Cardiac muscle cell (in vitro differentiated cells and primary cell): ENCODE measurements at places on chromosomes 4 and X. TPM values are rescaled to one million over a fixed set of nuclear protein-coding genes. Genes with fewer than 3 reads are reported as not detected.

GRCh38 chr4:7044137-7044930 is 1.2 kb downstream of the TADA2B start:
- peak; percentile 18 for DNase-seq

The NXF2B gene
- 0.23 TPM in 1 of 2 replicates, not detected in the other for polyA plus RNA-seq

The C4orf50 gene
- not detected in 2 replicates for polyA plus RNA-seq

GRCh38 chr4:95073646-95074045 is 315.9 kb downstream of the BMPR1B start:
- no peak for DNase-seq

The LEF1 gene
- polyA plus RNA-seq = 45.8 and 69.1 TPM in 2 replicates

GRCh38 chr4:79626101-79626500 is 218.1 kb upstream of the GK2 start:
- peak; percentile 16 for DNase-seq

- no peak for DNase-seq
Measured at GRCh38 chr4:19256823-19257222, 994.9 kb upstream of the SLIT2 start.

DNA sequence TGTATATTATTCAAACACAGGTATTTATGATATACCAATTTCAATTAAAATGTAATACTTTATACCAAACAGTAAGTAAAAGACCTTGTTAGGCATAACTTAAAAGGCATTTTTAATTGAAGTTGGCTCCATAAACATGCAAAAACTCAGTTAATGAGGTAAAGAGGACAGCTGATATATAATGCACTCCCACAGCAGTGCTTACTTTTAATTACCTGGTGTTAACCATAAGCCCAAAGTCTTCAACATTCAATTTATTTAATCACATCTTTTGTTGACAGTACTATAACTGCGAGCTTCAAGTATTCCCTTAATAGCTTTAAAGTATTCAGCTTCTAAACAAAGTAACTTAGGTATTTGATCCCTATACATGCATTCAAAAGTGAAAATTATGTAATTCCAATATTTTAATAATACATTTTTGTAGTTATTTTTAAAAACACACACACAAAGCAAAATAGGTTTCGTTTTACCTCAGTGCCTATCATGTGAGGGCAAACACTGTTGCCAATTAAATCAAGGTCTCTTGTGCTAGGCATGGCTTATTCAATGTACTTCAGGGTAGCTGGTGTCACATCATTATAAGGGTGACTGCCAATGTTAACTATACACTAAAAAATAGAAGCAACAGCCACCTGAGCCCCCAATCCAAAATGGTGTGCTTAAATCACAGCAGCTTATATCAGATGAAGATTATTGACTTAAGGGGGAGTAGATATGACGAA is 197.1 kb downstream of the LRBA start:
- no peak for DNase-seq

DNA sequence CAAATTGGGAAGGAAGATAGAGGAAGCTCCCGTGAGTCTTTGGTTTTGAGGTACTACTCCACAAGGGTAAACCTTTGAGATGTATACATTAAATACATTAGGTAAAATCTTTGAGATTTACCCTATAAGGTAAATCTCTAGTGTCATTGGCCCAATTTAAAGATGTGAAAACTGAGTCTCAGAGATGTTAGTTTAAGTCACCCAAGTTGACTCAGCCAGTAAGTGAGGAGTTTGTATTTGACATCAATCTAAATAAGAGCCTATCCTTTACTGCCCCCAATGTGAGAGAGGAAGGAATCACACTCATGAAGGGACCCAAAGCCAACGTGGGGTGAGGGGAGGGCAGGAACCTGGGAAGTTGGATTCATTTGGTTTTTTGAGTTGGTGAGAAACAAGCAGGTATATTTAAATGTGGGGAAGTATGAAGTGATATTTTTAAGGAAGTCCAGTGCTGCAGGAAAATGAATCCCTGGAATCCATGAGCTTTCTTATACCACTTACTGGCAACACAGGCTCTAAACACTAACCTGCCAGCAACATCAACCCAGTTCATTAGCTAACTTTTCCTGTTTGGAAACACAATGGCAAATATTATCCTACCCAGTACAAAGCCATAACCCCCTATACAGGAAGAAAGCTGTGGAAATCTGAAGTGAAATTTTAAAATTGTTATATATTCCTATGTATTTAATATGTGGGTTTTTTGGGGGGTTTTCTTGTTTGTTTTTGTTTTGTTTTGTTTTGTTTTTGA is 55.3 kb downstream of the PALLD start:
- no peak for DNase-seq

DNA sequence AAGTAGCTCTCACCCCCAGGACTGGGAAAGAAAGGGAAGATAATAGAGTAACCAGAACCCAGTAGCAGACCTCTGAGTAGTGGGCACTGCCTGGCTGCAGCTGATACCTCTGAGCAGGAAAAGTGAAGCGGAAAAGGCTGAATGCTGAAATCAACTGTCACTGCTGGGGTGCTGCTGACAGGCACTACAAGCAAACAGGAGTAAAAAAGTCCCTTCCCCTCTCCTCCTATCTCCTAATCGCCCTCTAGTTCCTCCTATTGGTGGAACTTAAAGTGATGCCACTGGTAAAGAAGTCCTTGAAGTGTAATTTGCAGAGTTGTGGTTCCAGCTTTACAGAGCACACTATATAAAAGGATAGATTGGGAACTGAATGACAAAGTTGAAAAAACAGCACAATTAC is 32.8 kb upstream of the GLRB start:
- peak; percentile 59 for DNase-seq

DNA sequence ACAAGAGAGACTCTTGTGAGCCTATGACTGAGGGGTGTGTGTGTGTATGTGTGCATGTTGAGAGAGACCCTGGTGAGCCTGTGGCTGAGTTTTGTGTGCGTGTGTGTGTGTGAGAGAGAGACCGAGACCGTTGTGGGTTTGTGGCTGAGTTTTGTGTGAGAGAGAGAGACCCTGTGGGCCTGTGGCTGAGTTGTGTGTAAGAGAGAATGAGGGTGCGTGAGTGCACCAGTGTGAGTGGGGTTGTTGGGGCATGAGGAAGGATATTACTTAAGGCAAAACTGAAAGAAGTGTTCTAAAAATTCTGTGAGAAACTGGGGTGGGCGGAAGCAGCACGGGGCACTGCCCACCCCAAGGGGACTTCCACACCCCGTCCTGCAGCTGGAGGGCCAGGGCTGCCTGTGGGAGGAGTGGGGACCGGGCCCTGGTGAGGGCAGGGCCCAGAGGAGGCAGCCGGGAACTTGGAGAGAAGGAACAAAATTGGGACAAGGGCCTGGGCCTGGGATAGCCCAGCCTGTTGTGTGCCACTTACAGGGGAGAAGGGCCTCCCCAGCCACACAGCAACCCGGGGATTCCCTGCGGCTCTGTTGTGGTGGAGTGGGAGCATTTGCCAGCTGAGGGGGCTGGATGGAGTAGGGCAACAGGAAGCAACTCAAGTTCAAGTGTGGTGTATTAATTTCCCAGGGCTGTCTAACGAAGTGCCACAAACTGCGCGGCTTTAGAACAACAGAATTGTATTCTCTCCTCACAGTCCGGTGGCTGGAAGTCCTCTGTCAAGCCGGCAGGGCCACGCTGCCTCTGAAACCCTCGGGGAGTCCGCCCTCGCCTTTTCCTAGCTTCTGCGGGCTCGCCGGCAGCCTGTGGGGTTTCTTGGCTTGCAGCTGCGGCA is 22.1 kb downstream of the TMEM131L start:
- DNase-seq = no peak

The SCFD2 gene
- polyA plus RNA-seq = 8.3 and 15.9 TPM in 2 replicates
